ENCODE measurements at places on chromosomes 2 and 18. TPM values are rescaled to one million over a fixed set of nuclear protein-coding genes. Genes with fewer than 3 reads are reported as not detected.

Gene GATA6
- 28.6 TPM for total RNA-seq

Gene DSEL
- 43.2 TPM for total RNA-seq

Gene IL36A
- total RNA-seq: not detected

Gene CIDEA
- not detected for total RNA-seq

Gene C1D
- 12.5 TPM for total RNA-seq

Data from smooth muscle cell of bladder (primary cell).